ENCODE measurements at places on chromosomes 1 and 21.

- DNase-seq: peak; percentile 30
These were observed 35.4 kb upstream of the SCMH1 start for GRCh38 chr1:41277371-41277975.

GRCh38 chr1:204398197-204399125 lies 13.2 kb downstream of the PPP1R15B start:
- DNase-seq: peak; percentile 96

GRCh38 chr1:77900687-77901293 lies 12.4 kb downstream of the NEXN start:
- DNase-seq: peak; percentile 38

GRCh38 chr1:203778146-203778545 lies 13.2 kb downstream of the LAX1 start:
- DNase-seq: no peak

GRCh38 chr21:42682661-42683210 lies 29.3 kb downstream of the PDE9A start:
- DNase-seq: no peak

GRCh38 chr1:107870696-107871095 lies 94.3 kb downstream of the VAV3 start:
- no peak for DNase-seq

Data from WERI-Rb-1 (cell line).